LoVo (cell line): ENCODE measurements at places on chromosomes 16 and 17.

DNA sequence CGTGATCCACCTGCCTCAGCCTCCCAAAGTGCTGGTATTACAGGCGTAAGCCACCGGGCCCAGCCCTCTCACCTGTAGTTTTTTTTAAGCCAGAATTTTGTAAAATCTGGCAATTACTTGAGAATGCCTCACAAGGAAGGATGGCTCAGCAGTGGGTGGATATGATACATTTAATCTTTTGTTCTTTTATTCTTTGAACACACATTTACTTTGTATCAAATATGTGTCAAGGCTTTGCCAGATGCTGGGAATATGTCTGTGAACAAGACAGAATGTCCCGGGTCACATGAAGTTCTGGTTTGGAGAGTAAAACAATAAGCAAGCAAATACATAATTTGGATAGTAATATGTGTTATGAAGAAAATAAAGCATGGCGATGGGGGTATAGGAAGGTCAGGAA lies 4.9 kb upstream of the COPS3 start:
- DNase-seq = no peak

DNA sequence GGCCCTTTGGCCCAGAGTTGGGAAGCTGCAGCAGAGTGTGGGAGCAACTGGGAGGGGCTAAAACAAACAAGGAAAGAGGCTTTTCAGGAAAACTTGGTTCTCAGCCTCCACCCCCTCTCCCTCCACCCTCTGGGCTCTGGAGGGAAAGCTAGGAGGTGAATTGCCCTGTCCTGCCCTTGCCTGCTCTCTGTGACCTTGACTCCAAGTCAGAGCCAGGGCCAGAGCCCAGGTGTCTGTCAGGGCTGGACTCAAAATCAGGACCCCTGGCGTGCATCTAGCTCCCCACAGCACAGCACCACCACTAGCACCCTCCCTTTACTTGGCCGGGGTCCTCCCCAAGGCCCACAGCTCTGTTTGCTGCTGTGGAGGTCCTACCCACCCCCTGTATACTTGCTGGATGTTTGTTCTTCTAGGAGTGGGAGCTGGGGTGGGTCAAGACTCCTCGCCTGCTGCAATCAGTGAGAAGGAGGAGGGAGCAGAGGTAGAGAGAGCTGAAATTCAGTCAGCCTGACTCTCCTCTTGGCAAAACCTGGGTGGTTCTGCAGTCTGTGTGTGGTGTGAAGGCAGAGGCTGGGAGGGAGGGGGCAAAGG lies 2.8 kb upstream of the NR1D1 start:
- no peak for DNase-seq

DNA sequence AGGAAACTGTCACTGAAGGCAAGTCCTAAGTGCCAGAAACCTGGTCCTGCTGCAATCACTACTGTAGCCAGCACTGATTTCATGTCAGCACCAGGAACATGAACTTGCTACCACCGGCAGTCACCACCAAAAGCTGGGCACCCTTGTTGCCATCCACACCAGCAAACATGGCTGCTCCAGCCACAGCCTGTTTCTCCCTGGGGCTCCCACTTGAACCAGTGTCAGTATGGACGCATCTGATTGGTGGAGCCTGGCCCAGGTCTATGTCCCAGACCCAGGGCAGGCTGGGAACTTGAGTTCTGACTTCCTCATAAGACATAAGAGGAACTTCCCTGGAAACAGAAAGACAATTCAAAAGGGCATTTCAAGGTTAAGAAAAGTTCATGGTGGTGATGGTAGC lies 56.5 kb downstream of the COPRS start:
- DNase-seq = no peak

DNA sequence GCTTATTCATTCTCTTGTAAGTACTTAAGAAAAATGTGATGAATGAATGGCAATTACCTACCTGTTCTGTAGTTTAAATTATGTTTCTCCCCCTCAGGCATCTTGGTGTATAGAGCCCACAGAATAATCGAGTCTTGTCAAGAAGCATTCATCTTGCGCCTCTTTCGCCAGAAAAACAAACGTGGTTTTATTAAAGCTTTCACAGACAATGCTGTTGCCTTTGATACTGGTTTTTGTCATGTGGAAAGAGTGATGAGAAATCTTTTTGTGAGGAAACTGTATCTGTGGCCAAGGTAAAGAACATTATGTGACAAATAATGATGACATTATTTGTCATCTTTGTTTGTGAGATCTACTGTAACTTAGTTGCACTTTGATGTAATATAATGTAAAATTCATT lies 6.5 kb downstream of the ERCC4 start:
- no peak for DNase-seq

DNA sequence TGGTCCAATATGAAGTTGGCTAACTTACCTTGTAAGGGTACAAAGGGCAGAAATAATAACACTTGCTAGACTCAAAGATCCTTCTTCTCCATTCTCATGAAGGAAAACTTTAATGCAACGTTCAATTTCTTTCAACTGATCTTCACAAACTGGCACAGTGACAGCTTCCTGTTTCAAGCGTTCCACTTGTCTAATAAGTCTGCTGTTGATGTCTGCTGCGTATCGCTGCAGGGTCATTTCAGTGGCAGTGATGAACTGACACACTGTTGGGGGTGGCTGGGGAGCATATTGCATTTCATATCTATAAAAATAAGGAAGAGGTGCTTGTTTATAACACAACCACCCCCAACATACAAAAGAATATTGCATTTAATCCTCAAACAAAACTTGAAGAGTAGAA lies 33.5 kb upstream of the ARL6IP1 start:
- DNase-seq = no peak

DNA sequence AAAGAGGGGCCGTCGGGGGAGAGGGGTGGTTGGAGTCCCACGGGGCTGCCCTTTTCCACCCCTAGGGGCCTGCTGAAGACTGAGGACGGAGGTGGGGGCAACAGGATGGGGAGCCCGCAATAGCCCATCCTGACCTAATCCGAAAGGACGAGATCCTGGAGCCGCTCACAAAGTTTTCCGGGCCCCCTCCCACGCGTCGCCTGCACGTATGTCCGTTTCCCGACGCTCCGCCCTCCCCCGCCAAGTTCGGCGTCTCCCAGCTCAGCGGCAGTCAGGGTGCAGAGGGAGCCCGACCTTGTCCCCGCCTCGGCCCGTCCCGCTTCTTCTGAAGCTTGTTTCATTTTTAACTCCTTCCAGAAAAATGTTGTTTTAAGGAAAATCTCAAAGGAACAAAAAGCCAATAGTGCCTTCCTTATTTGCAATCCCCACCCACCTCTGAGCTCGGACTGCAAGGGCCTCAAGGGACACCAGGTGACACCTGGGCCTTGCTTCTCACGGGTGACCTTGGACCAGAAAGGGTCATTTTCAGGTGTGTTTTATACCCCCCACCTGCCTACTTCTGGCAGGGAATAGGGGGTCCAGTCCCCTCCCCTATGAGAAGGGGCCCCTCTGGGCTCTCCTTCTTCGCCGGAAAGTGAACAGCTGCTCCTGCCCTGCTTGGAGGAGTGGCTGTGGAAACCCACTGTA lies 3.4 kb upstream of the ZNF423 start:
- DNase-seq = no peak

GRCh38 chr16:31870809-31871208 lies 2.8 kb upstream of the ZNF267 start:
- no peak for DNase-seq

DNA sequence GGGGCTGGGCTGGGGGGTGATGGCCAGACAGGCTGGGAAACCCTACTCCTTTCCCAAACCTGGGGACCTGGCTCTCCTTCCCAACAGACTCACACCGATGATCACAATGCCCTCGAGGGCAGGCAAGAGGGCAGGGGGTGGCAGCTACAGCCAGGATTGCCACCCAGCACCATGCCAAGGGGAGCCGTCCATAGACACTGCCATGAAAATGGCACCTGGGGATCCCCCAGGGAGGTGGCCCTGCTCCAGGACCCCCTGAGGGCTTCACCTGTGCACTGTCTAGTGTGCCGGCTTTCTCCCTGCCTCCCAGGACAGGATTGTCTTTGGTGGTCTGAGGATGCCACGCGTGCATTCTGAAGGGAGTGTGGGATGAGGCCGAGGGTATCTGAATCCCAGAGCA lies 24.6 kb downstream of the RPH3AL start:
- DNase-seq = no peak

GRCh38 chr16:2857451-2858244 lies at the start of gene PRSS22:
Gene PRSS22 (minus strand): TSS chr16:2858170. CDS start chr16:2858104, 66 bp downstream.
- DNase-seq = peak; percentile 69

DNA sequence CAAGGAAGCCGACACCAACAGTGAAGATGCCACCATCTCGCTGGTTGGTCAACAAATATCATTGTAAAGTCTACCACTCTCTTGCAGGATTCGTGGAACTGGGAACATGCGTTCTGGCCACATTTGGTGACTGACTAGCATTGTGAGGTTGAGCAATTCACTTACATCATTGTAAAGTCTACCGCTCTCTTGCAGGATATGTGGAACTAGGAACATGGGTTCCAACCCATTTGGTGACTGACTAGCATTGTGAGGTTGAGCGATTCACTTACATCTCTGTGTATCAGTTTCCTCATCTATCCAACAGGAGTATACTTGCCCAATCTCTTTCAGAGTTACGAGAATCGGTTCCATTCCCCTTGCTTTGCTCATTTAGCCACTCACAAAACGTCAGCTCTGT lies 42.6 kb upstream of the RPH3AL start:
- DNase-seq = no peak

DNA sequence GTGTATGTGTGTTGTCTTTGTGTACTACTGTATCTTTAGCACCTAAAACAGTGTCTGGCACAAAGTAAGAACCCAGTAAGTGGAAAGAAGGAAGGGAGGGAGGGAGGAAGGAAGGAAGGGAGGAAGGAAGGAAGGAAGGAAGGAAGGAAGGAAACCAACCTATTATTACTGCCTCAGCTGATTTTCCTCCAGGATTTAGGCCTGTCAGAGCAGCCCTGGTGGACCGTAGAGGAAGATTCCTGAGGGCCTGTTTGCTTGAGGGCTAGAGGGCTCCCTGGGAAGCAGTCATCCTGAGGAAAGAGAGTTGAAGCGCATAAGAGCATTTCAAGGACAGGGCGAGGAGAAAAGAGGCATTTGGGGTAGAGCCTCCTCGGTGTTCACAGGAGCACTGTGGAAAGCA lies 61.5 kb downstream of the WSB1 start:
- no peak for DNase-seq

DNA sequence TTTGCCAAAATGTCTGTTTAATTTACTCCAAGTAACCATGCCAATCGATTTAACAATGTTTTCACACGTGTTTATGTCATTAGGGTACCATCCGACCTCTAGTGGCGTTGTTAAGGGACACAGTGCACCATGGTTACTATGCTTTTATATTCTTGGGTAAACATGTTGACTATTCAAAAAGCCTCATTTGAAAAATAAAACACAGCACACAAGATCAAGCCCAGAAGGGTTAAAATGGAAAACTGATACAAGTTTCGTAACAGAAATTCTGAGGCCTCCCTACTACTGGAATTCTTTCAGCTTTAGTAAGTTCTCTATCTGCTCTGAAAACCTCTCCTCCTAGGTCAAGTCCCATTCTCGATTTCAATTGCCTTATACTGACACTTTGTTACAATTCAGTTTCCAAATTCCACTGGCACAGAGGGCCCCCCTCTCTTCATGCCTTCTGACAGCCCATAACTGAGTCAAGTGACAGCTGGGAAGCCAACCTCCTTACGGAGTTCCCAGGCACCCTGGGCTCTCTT lies 2.1 kb downstream of the CFAP20 start:
- DNase-seq = no peak

- DNase-seq = no peak
Measured at GRCh38 chr16:21727344-21727743, 63.6 kb downstream of the OTOA start.

GRCh38 chr16:56354016-56354415 lies 71.3 kb downstream of the AMFR start:
- no peak for DNase-seq

GRCh38 chr17:50259477-50260324 lies 14.6 kb upstream of the TMEM92 start:
- DNase-seq = no peak

- no peak for DNase-seq
Measured at GRCh38 chr17:43574348-43574747, 28.2 kb upstream of the ETV4 start.

- DNase-seq = no peak
Measured at GRCh38 chr17:5583426-5584382, 605 bp downstream of the NLRP1 start.

- DNase-seq = peak; percentile 49
Measured at GRCh38 chr17:37527249-37527851, 37.7 kb downstream of the DUSP14 start.

DNA sequence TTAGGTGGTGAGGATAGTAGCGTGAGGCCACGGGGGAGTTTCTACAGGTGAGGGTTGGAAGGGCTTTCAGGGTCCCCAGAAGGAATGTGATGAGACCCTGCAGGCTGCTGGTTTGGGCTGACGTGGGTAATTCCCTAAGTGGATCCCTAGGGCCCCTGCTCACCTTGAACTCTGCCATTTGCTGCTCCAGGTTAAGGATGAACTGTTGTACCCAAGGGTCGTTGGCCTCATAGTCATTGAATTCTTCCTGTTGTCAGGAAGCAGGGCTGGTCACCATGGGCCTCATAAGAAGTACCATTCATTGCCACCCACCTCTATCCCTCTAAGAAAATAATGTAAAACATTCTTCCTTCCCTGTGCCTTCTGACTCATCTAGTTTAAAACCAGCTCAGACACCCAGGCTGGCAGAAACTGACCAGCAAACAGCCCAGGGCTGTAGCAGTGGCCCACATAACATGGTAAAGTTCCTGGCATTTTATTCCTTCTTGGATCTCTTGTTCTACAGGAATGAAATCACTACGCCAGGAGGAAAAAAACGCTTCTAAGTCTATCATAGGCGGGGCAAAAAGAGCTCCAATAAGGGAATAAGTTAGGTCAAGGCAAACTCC lies 27.6 kb downstream of the FCSK start:
- no peak for DNase-seq

- peak; percentile 10 for DNase-seq
Measured at GRCh38 chr16:5604770-5605169, 507.2 kb upstream of the EEF2KMT start.

GRCh38 chr16:47644166-47644565 lies 183.0 kb downstream of the PHKB start:
- no peak for DNase-seq

DNA sequence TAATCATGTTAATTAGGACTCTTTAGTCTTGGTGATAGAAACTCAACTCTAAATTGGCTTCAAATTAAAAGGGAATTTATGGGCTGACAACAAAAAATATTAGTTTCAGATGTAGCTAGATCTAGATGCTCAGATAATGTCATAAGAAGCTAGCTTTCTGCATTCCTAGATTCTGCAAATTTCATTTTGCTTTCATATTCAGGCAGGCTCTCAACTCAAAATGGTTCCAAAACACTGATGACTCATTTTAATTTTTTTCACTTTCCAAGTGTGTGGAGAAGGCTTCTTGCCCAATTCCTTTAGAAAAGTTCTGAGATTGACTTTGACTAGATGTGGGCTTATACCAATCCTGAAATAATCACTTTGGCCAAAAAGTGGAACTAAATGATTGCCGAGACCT lies 236.7 kb upstream of the GOT2 start:
- DNase-seq = no peak

- DNase-seq = peak; percentile 54
Measured at GRCh38 chr17:76331083-76331482, 22.6 kb downstream of the PRPSAP1 start.
